Breast epithelium (tissue), 4 donors: ENCODE measurements at places on chromosomes 12 and 14. TPM values are rescaled to one million over a fixed set of nuclear protein-coding genes. Genes with fewer than 3 reads are reported as not detected.

Gene PLEKHG7
- total RNA-seq: not detected

Gene FAM90A1
- total RNA-seq: 0.29 TPM

Gene TGFB3
- 24.0 TPM for total RNA-seq

Gene AKAP5
- 0.96 TPM for total RNA-seq

Gene BIN2
- total RNA-seq: 6.2 TPM

Gene LHX5
- not detected for total RNA-seq

Gene PLEKHA5
- 55.5 TPM for total RNA-seq

Gene AVPR1A
- 14.7 TPM for total RNA-seq

Gene CCDC184
- total RNA-seq: 2.0 TPM

Gene RNASE3
- not detected for total RNA-seq

DNA sequence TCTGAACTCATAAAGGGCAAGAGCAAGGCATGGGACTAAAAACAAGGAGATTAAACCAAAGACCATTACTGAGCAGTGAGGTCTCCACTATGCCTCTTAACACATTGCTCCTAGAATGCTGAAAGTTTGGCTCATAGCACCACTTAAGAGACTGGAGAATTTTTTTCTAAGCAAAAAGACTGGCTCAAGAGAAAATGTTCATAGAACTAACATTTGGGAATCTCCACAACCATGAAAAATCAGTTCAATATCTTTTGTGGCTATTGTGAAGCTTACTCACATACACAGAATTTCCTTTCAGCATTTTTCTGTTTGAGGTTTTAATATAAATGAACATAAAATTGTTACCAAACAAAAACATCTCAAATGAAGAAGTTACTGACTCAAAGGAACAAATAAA lies 255.8 kb downstream of the CCDC91 start:
- DNase-seq: no peak

DNA sequence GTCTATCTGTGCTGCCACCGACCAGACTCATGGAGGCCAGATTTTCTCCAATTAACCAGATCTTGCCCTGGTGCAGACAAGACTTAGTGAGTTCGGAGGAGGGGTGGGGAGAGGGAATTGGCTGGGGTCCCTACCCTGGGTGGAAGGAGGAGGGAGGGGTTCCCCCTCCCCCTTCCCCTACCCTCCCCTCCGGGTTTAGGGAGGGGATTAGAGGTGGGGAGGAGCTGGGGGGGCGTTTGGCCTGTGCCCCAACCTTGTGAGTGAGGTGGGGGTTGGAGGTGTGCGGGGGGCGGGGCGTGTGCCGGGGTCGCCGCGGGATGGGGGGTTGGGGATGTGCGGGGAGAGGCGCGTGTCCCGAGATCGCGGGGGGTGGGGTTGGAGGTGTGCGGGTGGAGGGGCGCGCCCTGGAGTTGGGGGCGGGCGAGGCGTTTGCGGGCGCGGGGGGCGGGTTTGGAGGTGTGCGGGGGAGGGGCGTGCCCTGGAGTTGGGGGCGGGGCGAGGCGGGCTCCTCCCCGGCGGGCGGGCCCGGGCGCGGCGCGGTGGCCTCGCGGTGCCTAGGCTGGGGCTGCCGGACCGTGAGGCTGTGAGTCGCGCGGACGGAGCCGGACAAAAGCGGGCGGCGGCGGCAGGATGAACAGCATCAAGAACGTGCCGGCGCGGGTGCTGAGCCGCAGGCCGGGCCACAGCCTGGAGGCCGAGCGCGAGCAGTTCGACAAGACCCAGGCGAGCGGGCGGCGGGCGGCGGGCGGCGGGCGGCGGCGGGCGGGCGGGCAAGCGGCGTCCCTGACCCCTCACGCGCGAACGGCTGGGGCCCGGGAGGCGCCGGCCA lies at the start of gene HIP1R:
HIP1R (plus strand) TSS at position 537 of the 829 bp plus-strand sequence; CDS start at position 631, 94 bp downstream.
- DNase-seq: no peak

GRCh38 chr12:28164644-28165275 lies 25.5 kb upstream of the CCDC91 start:
- no peak for DNase-seq

DNA sequence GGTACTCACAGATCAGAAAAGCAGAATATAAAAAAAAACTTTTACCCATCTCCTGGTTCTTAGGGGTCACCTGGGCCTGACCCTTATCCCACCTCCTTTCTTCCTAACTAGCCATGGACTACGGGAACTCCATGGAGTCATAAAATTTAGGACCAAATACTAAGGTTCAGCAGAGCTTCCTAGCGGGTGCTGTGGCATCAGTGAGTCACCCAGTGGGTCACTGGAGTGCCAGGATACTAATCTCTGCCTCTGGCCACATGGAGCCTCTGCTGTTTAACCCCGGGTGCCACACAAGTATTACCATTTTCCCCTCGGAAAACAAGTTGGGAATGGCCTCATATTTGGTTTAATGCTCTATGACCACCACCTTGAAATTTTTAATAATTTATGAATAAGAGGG lies 6.9 kb downstream of the ZBTB39 start:
- DNase-seq: no peak

DNA sequence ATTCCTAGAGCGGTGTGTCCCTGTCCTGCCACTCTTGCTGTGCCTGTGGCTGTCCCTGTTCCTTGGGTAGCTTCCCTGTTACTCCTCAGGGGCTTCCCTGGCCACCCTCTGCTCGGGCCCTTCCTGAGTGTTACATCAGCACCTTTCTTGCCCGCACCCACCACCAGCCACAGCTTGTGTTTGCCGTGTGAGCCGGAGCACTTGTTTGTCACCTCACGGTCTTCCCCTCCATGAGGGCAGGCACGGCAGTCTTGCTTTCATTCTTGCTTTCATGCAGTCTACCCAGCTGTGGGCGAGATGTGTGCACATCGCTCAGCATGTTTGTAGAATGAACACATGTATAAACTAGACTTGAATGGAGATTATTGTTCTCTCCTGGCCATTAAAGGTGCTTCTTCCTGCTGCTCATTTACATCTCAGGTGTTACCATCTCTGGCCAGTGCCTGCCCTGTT lies 42.0 kb downstream of the TRAF3 start:
- peak; percentile 59 for DNase-seq

GRCh38 chr14:39592116-39592789 lies 160.0 kb upstream of the FBXO33 start:
- DNase-seq: no peak

DNA sequence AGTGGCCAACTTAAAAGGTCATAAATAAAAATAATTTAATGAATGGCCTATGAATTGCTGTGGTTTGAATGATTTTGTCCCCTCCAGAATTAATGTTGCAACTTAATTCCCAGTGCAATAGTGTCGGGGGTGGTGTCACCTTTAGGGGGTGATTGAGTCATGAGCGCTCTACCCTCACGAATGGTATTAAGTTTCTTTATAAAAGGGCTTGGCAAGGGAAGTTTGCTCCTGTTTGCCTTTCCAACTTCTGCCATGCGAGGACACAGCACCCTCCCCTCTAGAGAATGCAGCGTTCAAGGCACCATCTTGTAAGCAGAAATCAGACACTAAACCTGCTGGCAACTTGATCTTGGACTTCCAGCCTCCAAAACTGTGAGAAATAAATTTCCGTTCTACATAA lies 253.3 kb downstream of the ATXN7L3B start:
- no peak for DNase-seq

DNA sequence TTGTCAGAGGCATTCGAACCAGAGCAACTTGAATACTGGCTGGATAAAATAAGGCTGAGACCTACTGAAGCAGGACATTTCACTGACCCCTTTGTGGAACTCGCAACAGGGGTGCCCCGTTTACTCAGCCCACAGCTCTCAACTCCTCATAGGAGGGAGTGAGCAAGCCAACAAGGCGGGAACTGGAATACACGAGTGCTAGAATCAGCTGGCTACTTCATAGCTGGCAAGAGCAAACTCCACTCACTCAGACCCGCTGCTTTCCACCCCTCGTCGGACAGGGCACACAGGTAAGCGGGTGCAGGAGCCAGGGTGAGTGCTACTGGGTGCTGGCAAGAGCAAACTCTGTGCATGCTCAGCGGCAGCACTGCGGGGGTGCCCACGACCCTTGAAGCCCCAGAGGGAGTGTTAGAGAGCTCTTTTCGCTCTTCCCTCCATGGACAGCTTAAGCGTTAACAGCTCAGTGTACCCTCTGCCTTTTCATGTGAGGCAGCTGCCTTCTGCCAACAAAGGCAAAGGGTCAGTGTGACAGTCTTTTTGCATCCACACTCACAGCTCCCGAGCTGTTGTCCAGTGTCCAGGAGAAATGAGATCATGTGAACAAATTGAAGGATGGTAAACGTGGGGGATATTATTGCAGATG lies 15.7 kb downstream of the CAPZA3 start:
- DNase-seq: no peak

- DNase-seq: no peak
These were observed 177.8 kb downstream of the RPS29 start for GRCh38 chr14:49408187-49408933.

- peak; percentile 52 for DNase-seq
These were observed 92.5 kb downstream of the VCPKMT start for GRCh38 chr14:50023671-50024490.

DNA sequence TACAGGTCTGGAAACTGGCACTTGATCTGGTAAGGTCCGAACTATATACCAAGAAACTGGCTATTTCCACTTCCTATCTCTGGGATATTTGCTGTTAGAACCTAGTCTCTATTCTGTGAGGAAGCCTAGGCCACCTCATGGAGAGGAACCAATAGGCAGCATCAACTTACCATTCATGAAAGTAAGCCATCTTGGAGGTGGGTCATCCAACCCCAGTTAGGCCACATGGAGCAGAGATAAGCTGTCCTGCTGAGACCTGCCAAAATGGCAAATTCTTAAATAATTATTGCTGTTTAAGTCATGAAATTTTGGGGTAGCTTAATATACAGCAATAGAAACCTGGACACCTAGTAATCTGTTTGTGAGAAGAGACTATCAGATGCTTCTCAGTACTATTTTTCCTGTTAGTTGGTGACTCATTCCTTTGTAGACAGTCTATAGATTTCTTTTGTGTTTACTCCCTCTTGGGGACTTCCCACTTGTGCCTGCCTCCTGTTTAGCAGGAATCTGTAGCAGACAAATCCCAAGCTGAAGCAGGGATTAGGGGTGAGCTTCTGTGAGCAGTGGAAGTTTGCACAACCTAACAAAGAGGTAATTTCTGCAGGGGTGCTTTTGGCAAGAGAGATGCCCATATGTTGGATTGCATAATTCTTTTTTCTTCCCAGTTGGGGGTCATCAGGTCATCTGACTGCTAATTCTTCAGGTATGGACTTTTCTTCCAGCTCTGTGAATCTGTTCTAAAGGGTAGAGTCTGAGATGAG lies 136.8 kb downstream of the IGF1 start:
- DNase-seq: no peak

DNA sequence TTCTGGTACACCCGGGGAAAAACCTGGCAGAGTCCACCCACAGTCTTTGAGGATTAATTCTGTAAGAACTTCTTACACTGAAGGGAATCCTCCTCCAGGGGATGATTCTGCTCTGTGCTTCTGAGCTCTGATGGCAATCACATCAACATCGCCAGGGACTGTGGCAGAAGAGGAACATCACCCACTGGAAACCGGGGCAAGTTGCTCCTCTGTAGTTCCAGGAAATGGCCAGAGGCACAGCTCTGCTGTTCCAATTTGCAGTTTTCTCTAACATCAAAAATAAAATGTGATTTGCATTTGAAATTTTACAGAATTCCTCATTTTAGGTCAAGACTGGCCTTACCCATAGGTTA lies 207.6 kb downstream of the DAD1 start:
- no peak for DNase-seq

DNA sequence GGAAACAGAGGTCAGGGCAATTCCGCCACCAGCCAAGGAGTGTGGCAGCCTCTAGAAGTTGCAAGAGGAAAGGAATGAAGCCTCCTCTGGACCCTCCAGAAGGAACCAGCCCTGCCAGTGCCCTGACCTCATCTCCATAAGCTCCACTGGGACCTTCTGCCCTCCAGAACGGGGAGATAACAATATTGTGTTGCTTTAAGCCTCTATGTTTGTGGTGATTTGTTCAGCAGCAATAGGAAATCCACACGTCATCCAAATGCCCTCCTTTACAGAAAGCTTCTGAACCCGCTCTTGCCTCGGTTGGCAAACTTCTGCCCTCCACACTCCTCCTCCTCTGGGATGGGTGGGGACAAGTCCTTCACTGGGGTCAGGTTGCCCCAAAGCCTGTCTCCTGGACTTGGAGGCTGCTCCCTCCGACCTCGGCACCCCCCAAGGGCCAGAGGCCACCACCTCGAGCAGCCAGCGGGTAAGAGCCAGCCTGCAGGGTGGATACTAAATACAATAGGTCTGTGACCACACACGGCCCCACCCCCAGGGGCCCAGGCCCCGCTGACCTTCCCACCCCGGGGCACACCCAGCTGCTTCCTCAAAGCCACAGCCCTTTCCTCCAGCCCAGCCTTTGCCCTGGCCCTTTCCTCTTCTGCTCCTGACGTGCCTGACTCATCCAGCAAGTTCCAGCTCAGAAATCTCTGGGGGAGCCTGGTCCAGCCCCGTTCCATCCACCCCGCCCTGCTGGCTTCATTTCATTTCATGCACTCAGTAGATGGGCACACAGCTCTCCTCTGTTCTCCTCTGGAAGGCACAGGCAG lies 58.7 kb upstream of the NCOR2 start:
- DNase-seq: peak; percentile 59

- DNase-seq: no peak
These were observed 9.1 kb downstream of the FIGNL2 start for GRCh38 chr12:51839310-51839947.

DNA sequence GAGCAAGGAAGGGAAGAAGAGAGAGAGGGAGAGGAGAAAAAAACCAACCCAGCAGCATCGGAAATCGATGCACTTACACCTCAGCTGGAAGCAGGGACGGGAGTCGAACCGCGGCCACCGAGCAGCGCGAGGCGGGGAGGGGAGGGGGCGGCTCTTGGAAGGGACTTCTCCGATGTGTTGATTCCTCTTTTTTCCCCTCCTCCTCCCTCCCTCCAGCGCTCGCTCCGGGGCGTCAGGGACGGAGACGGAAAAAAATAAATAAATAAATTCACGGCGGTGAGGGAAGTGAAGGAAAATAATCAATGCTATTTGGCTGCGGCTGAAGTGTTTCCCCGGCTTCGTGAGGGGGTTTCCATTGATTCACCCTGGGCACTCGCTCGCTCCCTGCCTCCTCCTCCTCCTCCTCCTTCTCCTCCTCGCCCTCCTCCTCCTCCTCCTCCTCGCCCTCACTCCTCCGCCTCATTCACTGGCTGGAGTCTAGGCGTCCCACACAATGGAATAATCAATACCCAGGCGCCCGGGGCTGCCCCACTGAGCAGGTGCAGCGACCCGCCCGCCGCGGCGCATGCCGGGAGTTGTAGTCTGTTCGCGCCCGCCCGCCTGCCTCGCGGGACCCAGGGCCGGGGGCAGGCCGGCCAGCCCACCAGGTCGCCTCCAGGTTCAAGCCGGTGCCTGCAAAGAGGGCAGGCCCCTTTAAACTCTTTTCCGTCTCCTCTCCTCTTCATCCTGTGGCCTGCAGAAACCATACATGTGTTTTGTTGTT lies at the start of gene ZFHX2:
ZFHX2 (minus strand) TSS at position 500 of the 763 bp plus-strand sequence. CDS start 16,440 bp downstream, outside the sequence.
- DNase-seq: no peak

GRCh38 chr14:20278414-20278813 lies 27.3 kb downstream of the TTC5 start:
- DNase-seq: no peak

- DNase-seq: no peak
These were observed 10.9 kb downstream of the CLBA1 start for GRCh38 chr14:104996483-104996882.

DNA sequence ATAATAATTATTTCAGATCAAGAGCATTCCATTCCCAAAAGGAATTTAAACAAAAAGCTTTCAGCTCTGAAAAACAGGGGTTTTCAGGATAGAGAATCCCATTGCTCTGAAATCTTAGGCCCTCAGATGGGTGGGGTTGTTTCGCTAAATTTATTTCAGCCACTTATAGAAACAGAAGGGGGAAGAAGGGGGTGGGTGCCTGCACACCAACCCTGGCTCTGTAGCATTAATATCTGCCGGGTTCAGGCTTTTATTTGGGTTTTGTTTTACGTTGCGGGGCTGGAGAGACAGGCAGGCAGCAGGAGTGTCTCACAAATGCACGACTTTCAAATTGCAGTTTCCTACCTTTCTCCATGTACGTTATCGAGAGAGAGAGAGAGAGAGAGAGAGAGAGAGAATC lies 12.5 kb upstream of the ZFP36L1 start:
- DNase-seq: no peak
